ENCODE measurements at places on chromosomes 4 and X.

GRCh38 chr4:183200453-183200852 lies 101.4 kb downstream of the WWC2 start:
- no peak for DNase-seq

DNA sequence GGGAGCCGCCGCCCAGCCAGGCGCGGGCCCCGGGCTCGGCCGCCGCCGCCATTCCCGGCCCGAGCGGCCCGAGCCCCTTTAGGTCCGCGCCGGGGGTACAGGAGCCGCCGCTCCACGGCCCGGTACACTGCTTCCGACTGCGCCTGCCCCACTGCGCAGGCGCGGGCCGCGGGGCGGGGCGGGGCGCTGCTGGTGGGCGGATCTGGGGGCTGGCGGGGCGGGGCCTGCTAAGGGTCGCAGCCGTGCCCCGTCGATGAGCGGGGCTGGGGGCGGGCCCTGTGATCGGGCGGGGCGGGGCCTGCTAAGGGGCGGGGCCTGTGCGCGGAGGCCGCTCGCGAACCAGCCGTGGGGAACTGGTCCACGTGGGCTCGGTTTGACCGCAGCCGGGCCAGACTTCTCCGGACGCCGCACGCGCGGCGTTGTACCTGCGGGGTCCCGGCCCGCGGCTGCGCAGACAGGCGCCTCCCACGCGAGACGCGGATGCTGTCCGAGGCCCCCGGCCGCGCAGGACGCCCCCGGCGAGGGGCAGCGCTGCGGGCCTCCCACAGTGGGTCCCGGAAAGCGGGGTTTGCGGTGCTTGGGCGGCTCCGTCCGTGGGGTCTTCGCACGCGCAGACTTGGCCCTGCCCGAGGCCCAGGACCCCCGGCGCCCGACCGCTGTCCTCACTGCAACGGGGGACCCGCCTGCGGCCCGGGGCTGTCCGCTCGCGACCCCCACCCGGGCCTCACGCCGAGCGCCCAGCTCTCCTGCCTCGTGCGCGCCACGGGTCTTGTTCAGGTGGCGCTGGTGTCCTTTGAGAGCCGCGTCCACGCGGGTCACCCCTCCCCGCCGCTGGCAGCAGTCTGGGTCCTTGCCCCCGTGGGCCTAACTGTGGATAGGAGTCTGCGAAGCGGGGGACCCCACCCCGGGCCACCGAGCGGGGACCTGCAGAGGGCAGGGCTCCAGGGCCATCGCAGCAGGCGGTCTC lies at the start of gene DGKQ:
TSS of gene DGKQ (minus strand) at position 139 of the 967 bp plus-strand sequence. CDS start at position 52, 87 bp downstream.
- DNase-seq, result peak; percentile 54

GRCh38 chr4:70760662-70761061 lies 38.9 kb downstream of the RUFY3 start:
- DNase-seq, result no peak

- DNase-seq, result no peak
Measured at GRCh38 chr4:158915683-158916241, 146.9 kb downstream of the FNIP2 start.

GRCh38 chr4:43567644-43568043 lies 675.1 kb downstream of the GRXCR1 start:
- no peak for DNase-seq

DNA sequence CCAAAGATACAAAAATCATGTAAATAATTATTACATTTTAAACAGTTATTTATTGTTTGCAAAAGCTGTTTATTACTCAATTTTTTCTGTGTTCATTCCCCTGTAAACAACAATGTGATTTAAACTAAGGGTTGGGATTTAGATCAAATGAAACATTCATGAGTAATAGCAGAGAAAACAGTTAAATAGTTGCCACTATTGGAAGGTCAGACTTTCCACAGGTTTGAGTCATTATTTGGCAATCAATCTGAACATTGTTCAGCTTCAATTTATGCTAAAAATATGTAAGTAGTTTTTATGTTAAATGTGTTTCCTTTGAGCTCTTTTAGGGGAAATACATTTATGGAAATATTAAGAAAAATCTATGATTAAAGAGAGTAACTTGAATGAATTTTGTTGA lies 144.9 kb downstream of the STIM2 start:
- DNase-seq, result no peak

GRCh38 chrX:56729152-56729850 lies at the start of gene NBDY:
NBDY (plus strand) TSS chrX:56729243; CDS start chrX:56729354, 111 bp downstream.
- DNase-seq, result no peak

- DNase-seq, result no peak
Measured at GRCh38 chr4:141899103-141899502, 262.7 kb downstream of the IL15 start.

DNA sequence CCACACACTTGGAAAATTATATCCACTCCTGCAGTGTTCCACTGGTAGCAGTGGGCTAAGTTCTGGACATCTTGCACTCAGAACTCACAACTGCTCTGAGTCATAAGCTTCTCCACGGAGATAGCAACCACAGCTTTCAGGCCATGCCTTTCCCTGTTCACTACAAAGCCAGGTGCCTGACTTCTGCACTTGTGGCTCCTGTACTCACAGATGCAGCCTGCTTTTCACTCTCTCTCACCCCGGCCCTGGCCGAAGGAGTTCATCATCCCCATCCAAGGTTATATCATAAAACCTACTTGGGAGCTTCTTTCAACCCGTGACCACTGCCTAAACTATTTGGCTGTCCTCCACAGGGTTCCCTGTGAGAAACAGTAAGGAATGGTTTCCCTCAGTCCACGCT lies 999.4 kb downstream of the GLUD2 start:
- DNase-seq, result no peak

DNA sequence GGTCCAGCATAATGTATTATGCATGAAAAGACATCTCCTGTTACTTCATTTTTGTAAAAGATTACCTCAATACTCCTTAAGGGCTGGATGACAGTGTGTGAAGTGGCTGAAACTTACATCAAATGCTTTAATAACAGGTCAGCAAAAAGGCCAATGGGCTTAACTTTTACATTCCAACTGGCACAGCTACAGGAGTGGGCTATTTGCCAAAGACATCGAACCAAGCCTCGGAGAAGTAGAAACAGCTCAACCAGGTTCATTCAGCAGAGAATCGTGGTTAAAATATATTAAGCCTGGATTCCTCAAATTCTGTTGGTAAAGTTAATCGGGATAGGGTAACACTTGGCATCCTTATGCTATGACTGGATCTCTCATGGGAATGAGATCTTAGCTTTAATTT lies 639.7 kb downstream of the TRIML1 start:
- DNase-seq, result no peak

DNA sequence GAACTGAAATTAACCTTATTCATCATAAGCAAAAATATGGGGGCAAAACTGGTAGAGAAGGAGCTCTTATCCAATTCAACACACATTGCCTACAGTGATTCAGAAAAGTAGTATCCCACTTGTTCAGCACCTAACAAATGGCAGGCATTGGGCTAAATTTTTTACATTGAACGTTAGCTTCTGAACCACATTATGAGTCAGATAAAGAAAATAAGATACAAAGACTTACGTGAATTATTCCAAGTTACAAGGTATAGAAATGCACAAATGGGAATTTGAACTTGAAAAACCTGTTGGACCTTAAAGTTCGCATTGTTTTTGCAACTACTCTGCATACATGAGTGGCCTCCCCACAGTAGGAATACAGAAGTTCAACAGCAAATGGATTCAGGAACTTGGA lies 210.6 kb downstream of the LDB2 start:
- no peak for DNase-seq

DNA sequence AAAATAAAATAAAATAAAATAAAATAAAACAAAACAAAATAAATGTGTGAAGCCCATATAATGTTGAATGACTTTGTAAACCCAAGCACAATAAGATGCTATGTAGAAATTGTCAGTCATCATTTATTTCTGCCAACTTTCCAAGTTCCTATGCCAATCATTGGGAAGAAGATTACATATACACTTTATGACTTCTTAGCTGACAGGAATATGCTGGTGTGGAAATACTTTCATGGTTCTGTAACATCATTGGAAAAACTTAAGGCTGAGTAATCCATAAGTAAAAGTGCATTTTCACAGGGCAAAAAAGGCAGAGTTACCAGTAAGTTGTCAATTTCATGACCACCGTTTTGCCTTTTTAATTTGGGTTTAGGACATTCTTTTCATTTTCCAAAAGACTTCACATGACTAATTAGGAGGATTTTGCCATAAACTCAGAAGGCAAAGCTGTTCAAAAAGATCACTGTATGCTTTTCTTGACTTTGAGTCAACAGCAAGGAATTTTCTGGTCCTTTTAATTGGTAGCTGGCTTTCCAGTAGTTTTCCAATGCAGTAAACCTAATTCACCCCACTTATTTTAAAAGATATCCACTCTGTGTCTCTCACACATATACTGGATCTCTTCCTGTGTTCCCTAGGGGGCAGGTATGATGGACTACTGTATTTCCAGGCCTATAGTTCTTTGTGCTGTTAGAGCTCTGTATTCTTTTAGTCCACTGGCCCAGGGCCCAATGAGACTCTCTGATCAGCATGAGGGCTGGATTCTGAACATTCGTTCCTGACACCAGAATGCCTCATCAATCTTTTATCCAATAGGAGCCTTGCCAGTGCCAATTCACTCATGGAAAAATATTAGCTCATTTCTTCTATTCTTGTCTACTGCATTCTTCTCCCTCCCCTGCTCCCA lies 26.2 kb upstream of the SCRG1 start:
- no peak for DNase-seq

DNA sequence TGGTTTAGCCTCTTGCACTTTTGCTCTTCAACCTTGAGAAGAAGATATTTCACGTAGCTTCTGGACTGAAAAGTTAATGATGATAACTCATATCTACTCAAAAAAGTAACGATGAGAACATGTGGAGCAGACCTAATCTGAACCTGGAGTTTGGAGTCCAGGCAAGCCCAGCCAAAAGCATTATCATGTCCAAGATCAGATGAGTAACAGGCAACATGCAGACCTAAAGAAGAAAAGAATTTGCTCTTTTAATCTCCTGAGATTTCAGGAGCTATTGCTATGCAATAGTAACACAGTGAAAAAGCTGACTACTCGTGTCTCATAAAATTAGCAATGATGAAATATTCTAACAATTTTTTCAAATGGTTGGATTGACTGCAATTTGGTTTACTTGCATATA lies 21.8 kb upstream of the PPA2 start:
- no peak for DNase-seq

- no peak for DNase-seq
Measured at GRCh38 chr4:79421483-79421882, 13.5 kb upstream of the GK2 start.

GRCh38 chr4:74218201-74218600 lies 60.3 kb downstream of the MTHFD2L start:
- no peak for DNase-seq

DNA sequence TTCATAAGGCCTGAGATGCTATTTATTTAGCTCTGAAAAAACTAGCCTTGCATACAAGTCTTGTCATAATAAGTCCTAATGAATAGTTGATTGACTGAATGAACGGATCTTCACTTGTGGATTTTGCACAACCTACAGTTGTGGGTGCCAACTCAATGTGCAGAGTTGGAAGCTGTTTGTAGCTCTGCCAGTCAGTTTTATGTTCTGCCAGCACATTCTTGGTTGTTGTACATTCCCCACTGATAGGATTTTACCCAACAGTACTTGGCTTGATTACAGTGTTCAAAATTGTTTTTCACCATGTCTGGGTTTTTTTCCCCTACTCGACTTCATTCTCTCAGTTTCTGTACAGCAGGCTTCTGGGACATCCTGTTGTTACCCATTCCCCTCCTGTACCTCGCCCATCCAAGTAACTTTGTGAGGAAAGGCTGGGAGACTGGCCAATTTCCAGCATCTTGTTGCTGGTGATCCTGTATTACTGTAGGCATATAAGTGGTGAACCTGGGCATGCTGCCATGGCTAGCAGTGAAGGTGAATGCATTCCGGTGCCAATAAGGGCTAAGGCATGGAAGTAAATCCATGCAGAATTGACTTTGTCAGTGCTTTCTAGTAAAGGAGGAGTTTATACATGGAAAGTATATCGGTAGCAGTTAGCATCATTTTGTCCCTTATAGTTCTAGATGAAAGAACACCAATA lies 22.8 kb downstream of the IL1RAPL1 start:
- DNase-seq, result no peak

DNA sequence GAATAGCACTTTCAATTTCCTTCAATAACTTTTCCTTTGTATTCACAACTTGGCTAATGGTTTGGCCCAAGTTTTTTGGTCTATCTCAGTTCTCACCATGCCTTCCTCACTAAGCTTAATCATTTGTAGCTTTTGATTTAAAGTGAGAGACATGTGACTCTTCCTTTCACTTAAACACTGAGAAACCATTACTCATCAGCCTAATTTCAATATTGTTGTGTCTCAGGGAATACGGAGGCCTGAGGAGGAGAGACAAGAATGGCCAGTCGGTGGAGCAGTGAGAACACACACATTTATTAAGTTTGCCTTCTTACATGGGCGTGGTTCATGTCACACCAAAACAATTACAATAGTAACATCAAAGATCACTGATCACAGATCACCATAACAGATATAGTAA lies 56.7 kb downstream of the TSPAN5 start:
- no peak for DNase-seq

GRCh38 chr4:13364653-13365052 lies 119.5 kb downstream of the RAB28 start:
- no peak for DNase-seq

- DNase-seq, result no peak
Measured at GRCh38 chrX:41108463-41109205, 23.4 kb downstream of the USP9X start.

DNA sequence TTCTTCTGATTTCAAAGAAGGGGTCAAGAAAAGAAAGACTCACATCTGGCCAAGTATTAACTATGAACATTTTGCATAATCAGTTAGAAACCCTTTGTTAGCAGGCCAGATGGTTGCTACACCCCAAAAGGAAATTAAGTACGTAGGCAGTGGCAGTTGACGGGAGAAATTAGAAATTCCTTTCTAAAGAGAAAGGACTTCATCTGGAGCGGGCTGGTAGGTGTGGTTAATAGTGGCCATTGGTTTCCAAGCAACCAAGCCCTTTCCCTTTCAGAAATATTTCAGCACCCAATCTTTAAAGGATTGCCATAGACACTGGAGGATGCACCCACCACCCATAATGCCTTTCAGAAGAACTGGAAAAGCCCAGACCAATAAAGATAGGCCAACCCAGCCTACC lies 235.7 kb upstream of the LDB2 start:
- DNase-seq, result no peak

GRCh38 chr4:122823476-122823875 lies 3.2 kb upstream of the FGF2 start:
- no peak for DNase-seq

GRCh38 chr4:28167411-28167810 lies 1306.8 kb downstream of the STIM2 start:
- no peak for DNase-seq

DNA sequence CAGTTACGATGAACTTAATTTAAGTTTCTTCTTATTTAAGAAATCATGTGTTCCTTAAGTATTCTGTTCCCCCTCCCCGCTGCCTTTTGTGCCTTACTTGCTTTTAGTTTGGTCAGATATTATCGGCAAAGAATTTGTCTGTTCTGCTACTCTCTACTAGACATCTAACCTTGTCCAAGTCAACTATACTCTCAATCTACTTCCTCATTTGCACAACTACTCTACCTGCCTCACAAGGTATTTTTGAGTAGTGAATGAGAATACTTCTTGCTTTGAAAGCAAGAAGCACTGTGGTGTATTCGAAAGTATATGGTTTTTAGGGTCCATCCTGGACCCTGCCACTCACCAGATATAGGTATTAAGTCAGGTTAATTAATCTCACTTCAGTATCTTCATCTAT lies 8.0 kb upstream of the KLHL5 start:
- DNase-seq, result no peak

GRCh38 chr4:146638786-146639505 lies at the start of gene POU4F2:
POU4F2 (plus strand) TSS chr4:146638893; CDS start chr4:146639141, 248 bp downstream.
- DNase-seq, result no peak
